ENCODE measurements at places on chromosomes 7 and 10.

- no peak for DNase-seq
Measured at GRCh38 chr7:18760046-18760445, 264.5 kb downstream of the HDAC9 start.

DNA sequence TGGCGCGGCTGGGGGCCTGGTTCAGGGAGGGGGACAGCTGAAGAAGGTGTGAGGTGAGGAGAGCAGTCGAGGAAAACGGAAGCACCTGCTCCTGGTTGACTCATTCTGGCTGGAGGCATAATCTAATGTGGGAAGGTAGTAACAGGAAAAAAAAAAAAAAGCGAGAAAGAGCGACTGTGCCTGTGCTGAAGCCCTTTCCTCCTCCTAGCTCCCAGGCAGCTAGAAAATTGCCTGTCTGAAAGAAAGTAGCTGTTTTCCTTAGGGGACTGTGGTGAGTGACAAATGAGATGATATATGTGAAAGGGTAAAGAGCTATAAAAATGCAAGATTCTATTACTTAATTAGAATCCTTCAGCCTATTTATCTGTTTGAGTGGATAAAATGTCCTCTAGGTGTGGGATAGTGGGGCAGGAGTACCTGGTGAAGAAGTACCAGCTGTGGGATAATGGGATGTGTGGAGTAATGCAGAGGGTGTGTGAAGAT is 4.9 kb upstream of the MEST start:
- DNase-seq: no peak

DNA sequence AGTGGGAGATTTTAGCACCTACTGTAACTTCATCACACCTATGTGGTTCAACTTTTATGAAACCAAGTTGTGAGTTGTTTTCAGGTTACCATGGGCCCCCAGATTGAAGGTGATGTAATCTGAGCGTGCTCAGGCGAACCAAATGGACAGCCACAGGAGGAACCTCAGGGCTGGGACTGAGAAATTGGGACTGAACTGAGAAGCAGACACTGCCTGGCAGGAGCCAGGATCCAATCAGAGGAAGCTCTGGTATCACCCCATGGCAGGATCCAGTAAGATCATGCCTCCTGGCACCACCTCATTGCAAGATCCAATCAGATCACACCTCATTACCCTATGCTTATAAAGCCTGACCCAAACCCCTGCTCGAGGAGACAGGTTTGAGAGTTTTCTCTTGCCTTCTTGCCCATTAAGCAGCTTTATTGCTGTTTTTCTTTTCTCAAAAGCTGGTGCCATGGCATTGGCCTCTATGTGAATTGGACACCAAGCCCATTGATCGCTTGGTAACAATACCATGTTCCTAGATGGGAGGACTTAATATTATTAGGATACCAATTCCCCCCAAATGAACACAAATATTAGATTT is 43.2 kb upstream of the GDF10 start:
- no peak for DNase-seq

DNA sequence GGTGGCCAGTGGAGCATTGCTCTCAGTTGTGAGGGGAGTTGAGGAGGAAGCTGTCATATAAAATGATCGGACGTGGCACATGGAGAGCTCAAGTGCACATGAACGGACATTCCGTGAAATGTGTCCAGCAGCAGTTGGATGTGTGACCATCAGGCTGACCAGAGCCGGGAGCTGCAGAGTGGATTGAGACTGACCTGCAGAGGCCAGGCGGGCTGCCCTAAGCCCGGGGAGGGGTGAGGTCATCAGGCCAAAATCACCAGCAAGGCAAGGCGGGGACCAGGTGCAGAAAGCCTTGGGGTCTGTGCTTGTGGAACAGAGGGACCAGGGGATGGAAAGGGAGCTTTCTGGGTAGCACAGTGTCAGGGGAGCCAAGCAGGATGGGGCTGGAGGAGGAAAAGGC is 279.5 kb downstream of the CELF2 start:
- DNase-seq: no peak

GRCh38 chr7:14332155-14332554 is 342.7 kb upstream of the ETV1 start:
- DNase-seq: no peak

- no peak for DNase-seq
Measured at GRCh38 chr7:147708871-147709270, 881.7 kb upstream of the C7orf33 start.

- DNase-seq: no peak
Measured at GRCh38 chr10:58362027-58362789, 23.0 kb upstream of the TFAM start.

- DNase-seq: no peak
Measured at GRCh38 chr10:108469940-108470339, 1305.4 kb upstream of the SORCS1 start.

DNA sequence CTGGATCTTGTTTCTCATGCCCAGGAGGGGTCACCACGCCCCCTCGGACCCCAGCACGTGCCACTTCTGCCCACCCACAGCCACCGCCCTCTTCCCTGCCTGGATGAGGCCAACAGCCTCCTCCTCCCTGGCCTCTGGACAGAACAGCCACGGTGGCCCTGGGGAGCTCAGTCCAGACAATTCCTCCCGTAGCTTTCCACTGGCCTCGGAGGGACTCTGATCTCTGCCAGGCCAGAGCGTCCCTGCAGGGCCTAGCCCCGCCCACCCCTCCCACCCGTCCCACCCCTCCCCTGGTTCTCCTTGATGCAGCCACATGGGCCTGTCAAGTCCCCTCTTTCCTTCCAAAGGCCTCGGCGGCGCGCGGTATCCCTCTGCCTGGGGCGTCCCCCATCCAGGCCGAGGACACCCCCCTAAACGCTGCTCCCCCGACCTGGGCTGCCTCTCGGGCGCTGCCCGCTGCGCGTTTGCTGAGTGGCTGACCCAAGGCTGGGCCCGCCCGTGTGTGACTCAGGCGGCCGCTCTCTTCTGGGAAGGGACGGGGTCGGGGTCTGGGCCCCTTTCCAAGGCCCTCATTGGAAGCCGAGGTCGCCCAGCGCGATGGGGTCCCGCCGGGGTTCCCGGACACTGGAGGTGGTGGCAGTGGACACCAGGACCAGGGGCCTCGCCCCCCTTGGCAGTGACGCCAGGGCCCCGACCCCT is 557 bp downstream of the TMEM120A start:
- DNase-seq: no peak

DNA sequence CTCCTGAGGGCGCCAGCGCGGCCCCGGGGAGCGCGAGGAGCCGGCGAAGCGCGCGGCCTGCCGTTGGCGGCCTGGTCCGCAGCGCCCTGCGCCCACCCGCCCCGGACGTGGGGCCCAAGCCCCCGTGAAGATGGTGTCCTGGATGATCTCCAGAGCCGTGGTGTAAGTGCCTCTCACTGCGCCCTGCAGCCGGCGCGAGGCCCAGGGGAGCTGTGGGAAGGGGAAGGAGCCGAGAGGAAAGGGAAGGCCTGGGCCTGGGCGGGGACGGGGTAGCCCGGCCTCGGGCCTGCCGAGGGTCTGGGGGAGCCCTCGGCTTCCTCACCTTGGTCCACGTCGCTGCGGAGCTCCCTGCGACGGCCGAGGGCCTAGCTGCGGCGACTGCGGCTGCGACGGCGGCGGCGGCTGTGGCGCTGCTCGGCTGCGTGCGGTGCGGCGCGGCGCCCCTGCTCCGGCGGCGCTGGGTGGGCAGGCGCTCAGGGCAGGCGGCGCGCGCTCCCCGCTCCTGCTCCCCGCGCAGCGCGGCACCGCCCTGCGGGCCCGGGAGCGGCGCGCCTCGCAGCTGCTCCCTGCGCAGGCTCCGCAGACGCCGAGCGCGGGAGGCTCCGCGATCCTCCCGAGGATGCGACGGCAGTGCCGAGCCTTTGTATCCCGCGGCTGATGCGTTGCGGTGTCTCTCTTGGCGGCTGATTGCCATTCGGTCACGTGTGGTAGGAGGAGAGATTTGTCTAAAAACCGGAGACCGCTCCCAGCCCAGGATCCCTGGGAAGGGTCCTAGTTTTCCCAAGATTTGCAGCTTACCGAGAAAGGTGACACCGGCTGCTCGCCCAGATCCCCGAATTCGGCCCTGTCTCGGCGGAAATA is 445 bp downstream of the REEP3 start:
- DNase-seq: peak; percentile 29

- DNase-seq: no peak
Measured at GRCh38 chr10:123836418-123837145, 55.0 kb downstream of the CPXM2 start.

DNA sequence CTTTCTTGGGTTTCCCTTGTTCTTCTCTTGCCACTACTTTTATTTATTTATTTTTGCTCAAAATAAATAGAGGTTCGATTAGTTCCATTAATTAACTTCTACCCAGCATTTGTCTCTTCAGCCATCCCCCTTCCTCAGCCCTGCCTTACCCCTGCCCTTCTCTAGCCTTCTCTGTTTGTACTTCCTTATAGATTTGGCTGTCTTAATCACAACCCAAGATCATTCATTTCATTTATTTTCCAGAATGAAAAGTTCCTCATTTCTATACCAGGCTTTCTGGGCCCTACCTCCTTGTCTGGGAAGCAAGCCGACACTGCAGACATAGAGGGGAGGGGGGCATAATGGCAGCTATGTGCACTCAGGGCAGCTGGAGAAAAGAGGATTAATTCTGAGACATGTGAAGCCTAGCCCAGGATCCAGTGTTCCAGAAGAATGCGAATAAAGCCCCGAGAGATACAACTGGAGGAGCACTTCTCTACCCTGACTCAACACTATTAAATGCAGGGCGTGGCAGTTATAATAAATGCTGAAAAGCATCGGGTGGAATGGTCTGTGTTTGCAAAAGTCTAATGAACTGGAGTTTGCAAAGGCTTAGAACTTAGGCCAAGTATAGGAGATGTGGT is 6.4 kb upstream of the PDCD4 start:
- DNase-seq: no peak

DNA sequence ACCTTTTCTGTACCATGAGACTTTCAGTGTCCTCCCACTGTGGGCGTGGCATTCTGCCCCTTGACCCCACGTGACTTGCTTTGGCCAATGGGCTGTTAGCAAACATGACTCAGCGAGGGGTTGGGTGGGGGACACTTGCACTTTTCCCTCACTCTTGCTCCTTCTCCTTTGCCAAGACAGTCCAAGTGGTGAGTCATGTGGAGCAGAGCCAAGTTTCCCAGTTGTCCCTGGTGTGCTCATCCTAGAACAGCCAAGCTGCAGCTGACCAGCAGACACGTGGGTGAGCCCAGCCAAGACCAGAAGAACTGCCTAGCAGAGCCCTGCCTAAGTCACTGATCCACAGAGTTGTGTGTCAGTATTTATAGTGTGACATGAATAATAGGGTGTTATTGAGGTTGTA is 82.8 kb upstream of the CPXM2 start:
- no peak for DNase-seq

GRCh38 chr7:76261329-76261728 is 41.1 kb upstream of the HSPB1 start:
- DNase-seq: no peak

DNA sequence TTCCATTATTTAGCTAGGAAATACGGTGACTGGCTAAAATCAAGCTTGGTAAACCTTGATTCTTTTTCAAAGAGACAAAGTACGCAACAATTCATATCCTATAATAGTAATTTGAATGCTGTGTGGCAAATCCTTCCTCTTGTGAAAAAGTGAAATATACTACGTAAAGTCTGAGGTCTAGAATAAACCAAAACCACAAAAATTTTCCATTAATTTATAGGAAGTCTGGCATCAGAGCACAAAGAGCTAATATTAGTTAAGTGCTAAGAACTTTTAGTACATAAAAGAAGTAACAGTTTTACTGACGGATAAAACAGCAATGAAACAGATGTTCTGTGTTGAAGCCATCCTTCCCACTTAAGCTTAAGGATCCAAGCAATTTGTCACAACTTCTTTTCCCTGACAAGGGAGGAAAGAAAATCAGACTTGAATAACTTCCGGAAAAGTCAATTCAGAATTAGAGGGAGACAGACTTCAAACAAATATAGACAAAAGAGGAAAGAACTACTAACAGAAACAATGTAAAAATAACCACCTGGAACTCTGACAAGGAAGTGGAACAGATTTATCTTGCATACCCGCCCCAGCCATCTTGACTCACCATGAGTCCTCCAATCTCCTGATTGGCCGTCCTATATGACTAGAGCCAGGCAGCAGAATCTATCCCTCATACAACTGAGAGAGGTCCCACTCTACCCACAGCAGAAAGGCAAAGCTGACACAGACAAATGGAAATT is 34.6 kb downstream of the RHEB start:
- no peak for DNase-seq

- no peak for DNase-seq
Measured at GRCh38 chr10:73876157-73876556, 1.8 kb upstream of the CAMK2G start.

DNA sequence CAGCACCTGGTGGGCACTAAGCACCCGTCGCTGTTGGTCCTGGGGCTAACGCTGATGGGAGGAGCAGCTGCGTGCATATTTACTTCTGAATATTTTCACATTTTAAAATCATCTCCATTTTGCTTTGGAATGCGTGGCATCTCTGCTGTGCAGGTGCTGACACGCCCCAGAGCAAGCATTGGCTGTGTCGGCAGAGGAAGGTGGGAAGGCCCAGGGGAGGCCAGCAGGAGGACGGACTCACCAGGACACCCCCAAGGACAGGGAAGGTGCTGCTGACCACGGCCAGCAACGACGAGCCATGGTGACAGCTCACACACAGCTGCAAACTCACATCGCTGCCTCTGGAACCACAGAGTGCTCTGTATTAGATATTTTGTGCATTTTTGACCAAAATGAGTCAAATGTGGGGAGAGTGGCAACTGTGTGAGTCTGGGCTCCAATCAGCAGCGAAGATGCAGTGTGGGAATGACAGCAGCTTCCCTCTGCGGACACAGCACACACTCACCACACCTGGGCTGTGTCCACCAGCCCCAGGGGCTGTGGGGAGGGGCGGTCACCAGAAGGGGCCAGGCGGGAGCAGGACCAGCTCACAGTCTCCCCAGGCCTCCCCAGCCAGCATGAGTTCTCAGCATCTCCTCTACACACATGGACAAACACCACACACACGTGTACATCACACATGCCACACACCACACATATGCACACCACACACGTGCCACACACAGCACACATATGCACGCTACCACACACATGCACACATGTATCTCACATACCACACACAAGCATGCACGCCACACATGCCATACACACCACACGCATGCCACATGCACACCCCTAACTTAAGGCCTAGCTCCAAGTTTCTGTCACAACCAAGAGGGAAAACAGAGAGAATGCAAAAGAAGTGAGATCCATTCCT is 58.2 kb downstream of the PTPRN2 start:
- no peak for DNase-seq

GRCh38 chr10:95819620-95820329 is 63.8 kb downstream of the ENTPD1 start:
- no peak for DNase-seq

- DNase-seq: no peak
Measured at GRCh38 chr7:157009778-157010587, 480 bp downstream of the MNX1 start.

- DNase-seq: no peak
Measured at GRCh38 chr10:126838316-126838715, 66.9 kb upstream of the DOCK1 start.
